ENCODE measurements at places on chromosomes 12 and 14.

DNA sequence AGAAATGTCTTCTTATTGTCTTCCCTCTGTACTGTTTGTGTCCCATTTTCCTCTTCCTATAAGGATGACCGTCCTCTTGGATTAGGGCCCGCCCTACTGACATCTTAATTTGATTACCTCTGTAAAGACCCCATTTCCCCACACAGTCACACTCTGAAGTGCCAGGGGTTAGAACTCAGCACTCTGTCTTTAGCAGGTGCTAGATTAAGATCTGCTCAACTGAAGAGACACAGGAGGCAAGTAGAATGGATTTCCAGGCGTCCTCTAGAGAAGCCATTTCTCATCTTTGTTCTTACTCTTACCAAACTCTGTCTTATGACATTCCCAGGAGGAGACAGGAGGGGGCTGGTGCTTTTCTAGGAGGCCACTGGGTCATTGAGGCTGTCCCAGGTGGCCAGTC is 50.8 kb downstream of the VCPKMT start:
- DNase-seq: no peak

- DNase-seq: no peak
Measured at GRCh38 chr14:98964171-98964570, 307.8 kb downstream of the BCL11B start.

GRCh38 chr12:88052686-88053085 is 23.5 kb upstream of the C12orf50 start:
- peak; percentile 25 for DNase-seq

DNA sequence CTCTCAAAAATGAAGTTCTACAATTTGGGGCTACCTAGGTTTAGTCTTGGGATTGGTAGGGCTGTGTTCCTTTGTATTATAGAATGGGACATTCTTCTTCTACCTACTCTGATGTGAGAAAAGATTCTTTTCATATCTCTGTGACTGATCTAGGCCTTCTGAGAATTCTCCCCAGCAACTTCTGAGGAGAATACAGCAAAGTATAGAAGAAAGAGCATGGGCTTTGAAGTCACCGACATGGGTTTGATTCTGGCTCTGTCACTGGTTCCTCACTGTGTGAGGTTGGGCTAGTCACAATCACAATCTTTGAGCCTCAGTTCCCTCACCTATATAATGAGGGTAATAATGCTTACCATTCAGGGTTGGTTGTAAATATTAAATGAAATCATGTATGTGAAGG is 5.0 kb downstream of the ATN1 start:
- no peak for DNase-seq

- no peak for DNase-seq
Measured at GRCh38 chr14:68941820-68942219, 37.3 kb downstream of the ACTN1 start.

DNA sequence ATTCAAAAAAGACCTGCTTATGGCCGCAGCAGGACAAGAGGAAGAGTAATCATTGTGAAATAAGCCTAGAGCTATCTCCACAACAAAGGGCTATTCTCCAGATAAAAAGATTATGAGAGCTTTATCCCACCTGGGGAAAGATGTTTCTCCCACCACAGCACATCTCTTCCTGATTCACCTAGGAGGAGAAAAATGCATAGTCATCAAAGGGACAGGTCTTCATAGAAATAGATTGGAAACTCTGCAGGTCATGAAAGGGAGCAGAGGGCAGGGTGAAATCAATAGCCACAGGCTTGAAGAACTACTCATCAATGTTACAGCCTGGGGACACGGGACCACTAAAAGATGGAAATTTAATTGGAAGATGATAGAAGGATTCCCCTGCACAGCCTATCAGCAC is 453.8 kb upstream of the TMEM132C start:
- no peak for DNase-seq

DNA sequence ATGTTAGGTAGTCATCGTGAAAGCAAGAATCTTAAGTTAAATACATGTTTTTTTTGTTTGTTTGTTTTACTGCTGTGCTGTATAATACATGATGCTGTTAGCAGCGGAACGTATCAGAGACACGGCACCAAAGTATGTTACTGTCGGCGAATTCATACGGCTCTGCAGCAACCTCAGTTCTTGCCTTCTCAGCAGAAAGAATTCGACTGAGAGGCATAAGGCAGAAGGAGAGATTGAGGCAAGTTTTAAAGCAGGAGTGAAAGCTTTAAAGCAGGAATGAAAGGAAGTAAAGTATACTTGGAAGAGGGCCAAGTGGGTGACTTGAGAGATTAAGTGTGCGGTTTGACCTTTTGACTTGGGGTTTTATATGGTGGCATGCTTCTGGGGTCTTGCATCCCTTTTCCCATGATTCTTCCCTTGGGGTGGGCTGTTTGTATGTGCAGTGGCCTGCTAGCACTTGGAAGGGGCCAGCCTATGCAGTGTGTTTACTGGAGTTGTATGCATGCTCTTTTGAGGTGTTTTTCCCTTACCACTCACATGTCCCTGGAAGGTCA is 23.7 kb downstream of the LEMD3 start:
- DNase-seq: no peak

GRCh38 chr12:119115296-119115905 is 63.3 kb upstream of the HSPB8 start:
- DNase-seq: peak; percentile 25

DNA sequence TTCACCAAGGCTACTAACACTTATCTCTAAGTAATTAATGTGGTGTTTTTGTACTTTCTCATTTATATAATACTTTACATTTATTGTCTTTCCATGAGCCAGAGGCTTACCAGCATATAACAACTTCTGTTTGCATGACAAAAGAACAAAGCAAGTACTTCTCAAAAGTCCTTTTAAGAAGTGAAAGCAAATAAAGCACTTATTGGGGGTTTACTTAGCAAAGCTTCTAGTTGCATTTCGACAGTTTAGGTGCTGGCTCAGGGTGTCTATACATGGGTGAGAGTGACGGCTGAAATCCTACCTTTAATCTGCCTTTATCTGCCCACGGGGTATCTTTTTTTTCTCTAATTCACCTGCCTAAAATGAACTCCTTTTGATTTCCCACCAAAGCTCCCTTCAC is 21.0 kb upstream of the DCN start:
- DNase-seq: no peak

DNA sequence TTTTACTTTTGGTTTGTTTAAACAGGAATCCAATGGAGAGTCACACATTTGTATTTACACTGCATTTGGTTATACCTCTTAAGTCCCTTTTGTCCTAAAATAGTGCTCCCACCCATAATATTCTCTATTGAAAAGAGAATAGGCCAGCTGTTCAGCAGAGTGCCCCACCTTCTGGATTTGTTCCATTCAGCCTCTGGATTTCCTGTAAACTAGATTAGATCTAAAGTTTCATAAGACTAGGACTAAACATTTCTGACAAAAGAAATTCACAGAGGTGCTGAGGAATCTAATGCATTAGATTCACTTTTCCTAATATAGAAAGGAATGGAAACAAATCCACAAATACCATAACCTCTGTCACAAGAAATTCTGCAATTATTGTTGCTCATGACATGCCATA is 38.1 kb downstream of the GCH1 start:
- DNase-seq: peak; percentile 27
